A673 (cell line): ENCODE measurements at places on chromosomes 3 and 15.

DNA sequence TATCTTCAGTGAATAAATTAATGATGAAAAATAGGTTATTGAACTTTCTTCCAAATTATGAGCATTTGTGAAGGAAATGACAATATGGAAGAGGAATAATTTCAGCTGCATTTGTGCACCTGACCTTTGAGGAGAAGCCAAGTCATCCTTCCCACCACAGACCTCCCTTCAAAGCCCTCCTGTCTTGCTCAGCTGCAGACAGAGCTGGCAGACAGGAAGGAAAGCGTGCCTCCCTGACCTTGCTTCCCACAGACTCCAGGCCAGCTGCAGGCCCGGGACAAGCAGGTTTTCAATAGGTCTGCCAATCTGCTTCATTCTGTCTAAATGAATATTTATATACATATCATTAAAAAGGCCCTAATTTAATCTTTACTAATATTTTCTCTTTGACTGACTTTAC, 152.9 kb upstream of the RBMS3 start:
- no peak for DNase-seq

GRCh38 chr3:17201538-17201937, 316.8 kb downstream of the PLCL2 start:
- no peak for DNase-seq

DNA sequence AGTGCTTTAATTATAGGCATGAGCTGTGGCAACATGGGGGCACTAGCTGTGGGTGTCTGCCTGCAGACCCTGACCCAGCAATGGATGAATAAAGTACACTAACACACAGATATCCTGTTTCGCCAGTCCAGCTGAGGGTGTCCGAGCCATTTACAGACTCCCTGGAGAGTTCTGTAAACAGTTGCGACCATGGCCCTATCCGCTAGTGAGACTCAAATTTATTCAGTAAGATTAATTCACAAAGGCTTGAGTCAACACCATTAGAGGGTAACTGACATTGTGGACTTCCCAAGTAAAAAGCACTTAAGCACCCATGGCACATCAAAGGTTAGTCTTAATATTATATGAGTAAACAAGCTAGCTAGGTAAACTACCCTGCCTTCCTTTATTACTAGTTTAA, 161.6 kb downstream of the TBL1XR1 start:
- DNase-seq: no peak

GRCh38 chr3:132509506-132509905, 87.6 kb upstream of the ACKR4 start:
- no peak for DNase-seq

- DNase-seq: no peak
Measured at GRCh38 chr3:58464866-58465265, 27.0 kb upstream of the KCTD6 start.

DNA sequence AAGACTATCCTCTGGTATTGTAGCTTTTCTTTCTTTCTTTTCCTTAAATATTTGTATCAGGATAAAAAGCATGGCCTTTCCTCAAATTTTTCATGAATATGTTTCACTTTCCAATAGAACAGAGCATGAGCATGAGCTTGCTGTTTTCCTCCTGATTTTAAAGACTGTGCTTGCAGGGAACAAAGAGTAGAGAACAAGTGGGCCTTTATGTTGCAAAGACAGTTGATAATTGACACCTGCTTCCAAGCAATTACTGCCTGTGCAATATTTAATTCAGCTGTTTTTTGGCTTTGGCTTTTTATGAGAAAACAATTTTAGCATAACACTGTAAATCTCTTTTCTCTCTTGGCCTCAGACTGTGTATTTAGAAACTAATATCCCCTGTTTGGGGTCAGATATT, 263.6 kb upstream of the AZI2 start:
- DNase-seq: no peak

DNA sequence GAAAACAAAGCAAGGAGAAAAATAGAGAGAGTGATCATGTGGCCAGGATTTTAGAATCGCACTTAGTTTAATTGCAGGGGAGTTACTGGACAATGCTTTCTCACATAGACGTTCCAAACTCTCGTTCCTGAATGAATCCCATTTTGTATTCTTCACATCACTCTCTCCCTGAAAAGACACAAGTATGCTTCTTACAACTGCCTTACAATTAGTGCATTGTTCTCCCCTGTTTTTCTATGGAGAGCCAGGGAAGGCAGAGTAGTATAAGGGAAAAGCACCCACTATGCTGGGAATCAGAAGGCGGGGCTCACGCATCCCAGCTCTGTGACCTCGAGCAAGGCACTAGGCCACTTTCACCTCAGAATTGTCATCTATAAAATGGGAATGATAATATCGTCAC, 14.4 kb downstream of the TMOD2 start:
- no peak for DNase-seq

DNA sequence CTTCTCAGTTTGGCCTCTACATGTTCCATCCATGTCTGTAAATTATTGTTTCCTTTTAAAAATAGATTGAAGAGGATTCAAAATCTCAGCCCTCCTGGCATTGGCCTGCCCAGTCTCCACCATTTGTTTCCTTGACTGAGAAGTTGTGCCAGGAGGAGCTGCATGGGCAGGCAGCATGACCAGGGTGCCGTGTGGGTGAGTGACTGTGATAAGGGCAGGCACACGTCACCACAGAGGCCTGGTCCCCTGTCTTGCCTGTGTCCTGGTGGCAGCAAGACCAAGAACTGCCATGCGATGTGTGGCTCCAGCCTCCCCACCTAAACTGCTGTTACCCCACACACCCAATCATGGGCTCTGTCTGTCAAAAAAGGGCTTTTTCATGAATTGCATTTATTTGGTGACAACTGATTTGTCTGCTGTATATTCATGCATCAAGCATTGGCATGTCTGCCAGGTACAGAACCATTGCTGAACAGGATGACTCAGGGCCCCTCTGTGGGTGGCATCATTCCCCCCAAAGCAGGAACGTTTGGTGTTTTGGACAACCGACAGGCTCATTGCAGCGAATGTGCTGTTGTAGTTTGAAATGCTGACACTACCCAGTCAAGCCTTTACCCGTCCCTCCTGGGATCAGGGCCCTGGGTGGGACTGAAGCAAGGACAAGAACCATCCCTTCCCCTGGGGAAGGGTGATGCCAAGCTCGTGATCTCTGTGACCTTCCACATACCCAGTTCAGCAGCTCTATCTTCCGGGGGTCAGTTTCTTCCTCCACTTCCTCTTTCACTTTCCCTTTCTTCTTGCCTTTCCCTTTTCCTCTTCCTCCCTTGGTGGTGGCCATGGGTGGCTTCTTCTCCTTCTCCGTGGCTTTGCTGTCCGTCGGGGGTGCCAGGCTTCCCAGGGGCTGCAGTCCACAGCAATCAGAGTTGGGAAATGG, 51.6 kb downstream of the TRPM1 start:
- DNase-seq: no peak

DNA sequence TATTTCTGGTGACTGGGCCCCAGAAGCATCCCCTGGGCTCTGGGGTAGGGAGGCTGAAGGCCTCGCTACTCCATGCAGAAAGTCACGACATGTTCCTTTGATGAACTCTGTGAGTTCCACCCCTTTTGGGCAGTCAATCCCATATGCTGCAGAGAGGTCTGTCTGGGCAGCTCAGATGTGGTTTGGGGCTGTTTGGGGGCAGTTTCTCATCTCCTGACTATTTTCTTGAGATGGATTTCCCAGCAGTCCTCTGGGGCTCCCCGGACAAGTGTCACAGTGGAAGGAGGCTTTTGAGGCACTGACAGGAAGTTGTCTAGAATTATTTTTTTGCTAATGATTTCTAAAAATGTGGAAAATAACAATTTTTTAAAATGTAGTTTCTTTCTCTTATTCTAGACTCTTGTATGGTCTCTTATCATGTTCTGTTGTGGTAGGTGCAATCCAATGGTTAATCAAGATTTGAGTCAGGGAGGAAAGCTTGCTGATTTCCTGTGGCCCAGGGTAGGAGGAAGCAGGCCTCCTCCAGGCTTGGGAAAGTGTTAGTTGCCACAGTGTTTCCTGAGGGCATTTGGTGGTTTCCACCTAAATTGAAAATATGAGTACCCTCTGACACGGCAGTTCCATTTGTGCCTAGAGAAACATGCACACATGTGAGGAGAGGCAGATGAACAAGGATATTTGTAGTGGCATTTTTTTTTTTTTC, 19.9 kb upstream of the TATDN2 start:
- DNase-seq: no peak

DNA sequence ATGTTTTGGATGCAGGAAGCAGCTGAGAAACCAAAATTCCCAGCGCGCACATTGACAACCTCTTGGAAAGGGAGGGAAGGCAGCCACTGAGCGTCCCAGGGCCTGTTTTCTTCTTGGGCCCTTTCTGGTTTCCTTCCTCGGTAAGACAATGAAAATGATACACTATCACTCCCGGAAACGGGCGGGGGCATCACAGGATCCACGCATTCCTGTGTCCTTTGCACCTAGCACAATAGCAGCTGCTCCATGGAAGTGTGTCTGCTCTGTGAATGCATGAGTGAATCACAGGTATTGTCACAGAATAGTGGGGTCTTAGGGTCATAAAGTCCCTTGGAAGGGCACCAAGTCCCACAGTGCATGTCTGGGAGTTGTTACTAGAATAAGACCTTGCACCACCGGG, 6.3 kb upstream of the ITPKA start:
- DNase-seq: no peak

DNA sequence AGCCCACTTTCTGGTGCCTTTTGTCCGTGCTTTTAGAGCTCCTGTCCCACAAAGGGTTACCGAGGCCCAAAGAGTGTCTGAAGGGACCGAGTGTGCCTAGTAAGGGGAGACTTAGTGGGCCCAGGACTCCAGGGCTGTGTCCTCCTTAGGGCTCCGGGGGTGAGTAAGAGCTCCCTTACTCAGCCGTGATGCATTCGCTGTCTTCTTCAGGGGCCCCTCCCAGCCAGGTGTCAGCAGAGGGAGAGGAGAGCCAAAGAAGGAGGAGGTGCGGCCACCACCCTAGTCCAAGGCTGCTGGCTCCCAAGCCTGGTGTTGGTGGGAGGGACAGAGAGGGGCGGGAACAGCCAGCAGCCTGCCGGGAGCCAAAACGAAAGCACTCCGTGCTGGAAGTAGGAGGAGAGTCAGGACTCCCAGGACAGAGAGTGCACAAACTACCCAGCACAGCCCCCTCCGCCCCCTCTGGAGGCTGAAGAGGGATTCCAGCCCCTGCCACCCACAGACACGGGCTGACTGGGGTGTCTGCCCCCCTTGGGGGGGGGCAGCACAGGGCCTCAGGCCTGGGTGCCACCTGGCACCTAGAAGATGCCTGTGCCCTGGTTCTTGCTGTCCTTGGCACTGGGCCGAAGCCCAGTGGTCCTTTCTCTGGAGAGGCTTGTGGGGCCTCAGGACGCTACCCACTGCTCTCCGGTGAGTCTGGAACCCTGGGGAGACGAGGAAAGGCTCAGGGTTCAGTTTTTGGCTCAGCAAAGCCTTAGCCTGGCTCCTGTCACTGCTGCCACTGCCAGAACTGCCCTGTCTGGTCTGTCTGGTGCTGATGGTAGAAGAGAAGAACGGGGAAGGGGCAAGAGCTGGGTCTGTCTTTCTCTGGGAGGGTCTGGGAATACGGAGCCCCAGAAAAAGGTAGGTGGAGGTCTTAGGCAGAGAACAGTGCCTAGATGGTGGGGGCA, at the start of gene IL17RC:
IL17RC (plus strand) TSS at position 365 of the 947 bp plus-strand sequence; CDS start at position 583, 218 bp downstream.
- peak; percentile 86 for DNase-seq

DNA sequence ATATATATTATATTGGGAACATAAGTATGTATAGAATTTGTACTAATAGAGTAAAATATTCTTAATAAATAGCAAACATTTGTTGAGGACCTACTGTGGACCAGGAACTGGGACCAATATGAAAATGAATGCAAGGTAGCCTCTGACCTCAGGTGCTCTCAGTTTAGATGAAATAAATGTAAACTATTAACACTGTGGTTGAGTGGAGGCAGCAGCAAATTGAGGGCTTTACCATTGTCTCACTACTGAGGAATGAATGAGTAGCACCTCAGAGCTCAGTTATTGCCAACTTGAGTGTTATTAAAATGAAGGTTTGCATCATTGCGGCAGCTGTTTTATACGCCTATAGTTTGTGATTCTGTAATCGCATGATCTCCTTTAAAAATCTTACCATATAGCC, 90.9 kb upstream of the CGNL1 start:
- no peak for DNase-seq

- DNase-seq: no peak
Measured at GRCh38 chr15:89499156-89499555, 2.8 kb upstream of the RHCG start.

GRCh38 chr15:48250640-48251076, 44.6 kb downstream of the SLC12A1 start:
- DNase-seq: peak; percentile 87

GRCh38 chr3:40901796-40902195, 297.5 kb upstream of the CTNNB1 start:
- DNase-seq: no peak

- no peak for DNase-seq
Measured at GRCh38 chr15:84859144-84859543, 25.3 kb upstream of the SLC28A1 start.

- no peak for DNase-seq
Measured at GRCh38 chr3:134339331-134339730, 34.9 kb downstream of the AMOTL2 start.
